Suppressor macrophage (primary cell): ENCODE measurements at places on chromosomes 2 and 18.
A peak's percentile ranks its signal among the peaks of the same experiment; 100 is the strongest.

DNA sequence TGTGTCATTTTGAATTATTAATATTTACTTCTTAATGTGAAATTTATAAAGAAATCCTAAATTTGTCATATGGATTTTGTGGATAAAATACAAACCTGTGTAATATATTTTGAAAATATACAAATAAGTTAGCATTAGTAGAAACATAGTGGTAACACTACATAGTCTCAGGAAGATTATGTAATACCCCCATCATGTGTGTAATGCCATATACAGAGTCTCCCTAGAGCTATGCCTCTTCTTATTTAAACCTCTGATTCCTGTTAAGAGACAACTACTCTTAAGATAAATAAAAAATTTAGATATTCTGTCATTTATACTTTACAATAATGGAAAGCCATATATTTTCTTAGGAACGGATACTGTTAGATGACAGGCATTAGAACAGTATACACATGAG, 2012.0 kb upstream of the LRRTM1 start:
- DNase-seq, result no peak

GRCh38 chr2:38277245-38278116, 99.6 kb downstream of the ATL2 start:
- peak; percentile 44 for DNase-seq

- no peak for DNase-seq
These were observed 12.2 kb upstream of the SKOR2 start for GRCh38 chr18:47263430-47264307.

DNA sequence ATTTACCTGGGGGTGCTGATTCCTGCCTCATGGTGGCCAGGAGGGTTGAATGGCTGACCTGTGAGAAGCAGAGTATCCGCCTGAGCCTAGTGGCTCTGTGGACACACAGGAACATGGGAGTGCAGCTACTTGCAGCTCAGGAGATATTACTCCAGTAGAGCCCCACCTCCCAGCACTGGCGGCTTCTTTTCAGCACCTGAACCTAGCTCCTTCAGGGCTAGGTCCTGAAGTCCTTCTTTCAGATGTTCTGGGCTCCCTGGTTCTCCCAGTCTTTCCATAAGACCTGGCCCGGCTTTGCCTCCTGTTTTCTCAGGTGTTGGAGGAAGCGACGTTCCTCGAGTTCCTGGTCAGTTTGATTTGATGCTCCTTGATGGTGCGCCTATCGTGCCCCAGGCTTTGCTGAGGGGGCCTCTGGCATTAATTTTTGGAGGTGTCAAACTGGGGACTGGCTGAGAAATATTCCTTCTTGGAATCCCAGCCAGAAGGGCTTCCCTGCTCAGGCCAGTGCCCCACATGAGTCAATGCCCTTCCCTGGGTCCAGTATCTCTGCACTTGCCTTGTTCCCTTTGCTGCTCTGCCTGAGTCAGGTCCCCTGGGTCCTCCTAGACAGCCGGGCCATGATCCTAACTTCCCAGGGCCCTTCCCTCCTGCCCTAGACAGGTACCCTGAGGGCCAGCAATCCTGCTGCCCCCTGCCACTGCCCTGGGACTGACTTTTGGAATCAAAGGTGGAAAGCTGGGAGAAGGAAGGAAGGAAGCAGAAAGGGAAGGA, 110.7 kb upstream of the HAAO start:
- no peak for DNase-seq

DNA sequence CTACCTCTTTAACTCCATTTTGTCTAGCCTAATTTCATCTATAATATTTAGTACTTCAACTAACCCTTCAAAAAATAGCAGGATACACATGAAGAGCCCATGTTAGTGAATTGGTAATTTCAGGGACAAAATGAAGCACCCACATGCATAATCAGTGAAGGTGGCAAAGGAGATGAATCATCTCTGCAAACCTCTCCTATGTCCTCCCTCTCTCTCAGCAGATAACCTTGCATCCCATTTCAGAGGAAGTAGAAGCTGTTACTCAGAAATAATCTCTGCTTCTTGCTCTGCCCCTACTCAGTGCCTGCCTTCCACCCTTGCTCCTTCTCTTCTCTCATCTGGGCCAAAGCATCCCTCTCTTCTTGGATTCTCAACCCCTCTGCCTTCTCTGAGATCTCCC, 60.2 kb upstream of the CAVIN2 start:
- DNase-seq, result no peak

DNA sequence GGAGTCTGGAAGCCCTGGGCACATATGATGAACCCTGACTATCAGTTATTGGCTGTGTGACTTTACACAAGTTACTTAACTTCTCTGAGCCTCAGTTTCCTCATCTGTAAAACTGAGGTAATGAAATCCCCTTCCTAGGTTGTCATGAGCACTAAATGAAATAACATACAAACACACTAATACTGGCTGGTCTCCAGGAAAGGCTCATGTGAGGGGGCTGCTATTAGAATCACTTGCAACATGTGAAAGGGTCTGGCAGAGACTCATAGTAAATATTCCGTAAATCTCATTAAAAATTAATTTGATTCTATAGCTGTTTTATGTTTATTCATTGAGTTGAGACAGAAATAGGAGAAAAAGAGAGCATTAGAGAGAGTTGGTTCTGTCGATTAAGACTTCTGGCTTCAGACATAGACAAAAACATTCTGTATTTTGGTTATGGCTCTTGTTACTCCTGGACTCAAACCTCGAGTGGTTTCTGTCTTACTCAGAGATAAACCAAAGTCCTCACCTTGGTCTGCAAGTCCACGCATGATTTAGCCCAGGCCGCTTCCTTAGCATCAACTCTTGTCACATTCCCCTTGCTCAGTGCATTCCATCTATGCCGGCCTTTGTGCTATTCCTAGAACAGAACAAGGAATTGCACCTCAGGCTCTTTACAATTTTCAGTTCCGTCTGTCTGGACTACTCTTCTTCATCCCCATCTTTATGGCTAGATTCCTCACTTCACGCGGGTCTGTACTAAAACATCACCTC, 139.1 kb downstream of the NXPH2 start:
- no peak for DNase-seq

- peak; percentile 94 for DNase-seq
These were observed 513.8 kb downstream of the RNF144A start for GRCh38 chr2:7430869-7431641.

DNA sequence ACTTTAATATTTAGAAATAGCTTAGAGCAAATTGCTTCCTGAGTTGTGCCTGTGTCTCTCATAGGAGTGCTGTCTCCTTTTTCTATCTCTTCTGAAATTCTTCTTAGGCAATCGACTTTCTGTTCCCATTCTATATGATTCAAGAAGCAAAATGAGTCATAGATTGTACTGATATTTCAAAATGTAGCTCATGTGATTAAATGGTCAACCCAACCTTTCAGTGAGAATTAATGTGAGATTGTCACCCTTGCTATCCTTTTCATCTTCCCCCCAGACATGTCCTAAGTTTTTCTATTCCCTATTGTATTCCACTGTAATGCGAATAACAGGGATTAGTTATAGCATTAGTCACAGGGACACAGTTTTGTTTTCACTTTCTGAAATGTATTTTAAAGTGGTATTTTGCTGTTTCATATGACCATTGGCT, 413.6 kb downstream of the THSD7B start:
- DNase-seq, result peak; percentile 31

DNA sequence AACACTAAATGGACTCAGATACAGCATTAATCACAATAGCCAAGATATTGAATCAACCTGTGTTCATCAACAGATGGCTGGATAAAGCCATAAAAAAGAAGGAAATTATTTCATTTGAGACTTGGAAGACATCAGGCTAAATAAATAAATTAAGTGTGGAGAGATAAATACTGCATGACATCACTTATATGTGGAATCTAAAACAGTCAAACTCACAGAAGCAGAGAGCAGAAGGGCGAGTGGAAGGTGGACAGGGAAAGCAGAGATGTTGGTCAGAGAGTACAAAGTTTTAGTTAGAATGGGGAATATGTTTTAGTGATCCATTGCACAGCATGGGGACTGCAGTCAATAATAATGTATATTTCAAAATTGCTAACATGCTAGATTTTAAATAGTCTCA, 207.2 kb downstream of the VAPA start:
- no peak for DNase-seq

GRCh38 chr2:170812710-170813600, 3.7 kb upstream of the GAD1 start:
- peak; percentile 93 for DNase-seq
